ENCODE measurements at places on chromosomes 11 and 22.

- no peaks in the 10 kb centered on the region for H3K36me3 ChIP-seq
- peaks cover 3% of the 10 kb centered on the region for H3K27me3 ChIP-seq
- H3K4me1 ChIP-seq = peaks cover 5% of the 10 kb centered on the region
- no peak overlapping the region for H3K27ac ChIP-seq
Observed at GRCh38 chr11:61577383-61578118, 3.3 kb downstream of the SYT7 start.

DNA sequence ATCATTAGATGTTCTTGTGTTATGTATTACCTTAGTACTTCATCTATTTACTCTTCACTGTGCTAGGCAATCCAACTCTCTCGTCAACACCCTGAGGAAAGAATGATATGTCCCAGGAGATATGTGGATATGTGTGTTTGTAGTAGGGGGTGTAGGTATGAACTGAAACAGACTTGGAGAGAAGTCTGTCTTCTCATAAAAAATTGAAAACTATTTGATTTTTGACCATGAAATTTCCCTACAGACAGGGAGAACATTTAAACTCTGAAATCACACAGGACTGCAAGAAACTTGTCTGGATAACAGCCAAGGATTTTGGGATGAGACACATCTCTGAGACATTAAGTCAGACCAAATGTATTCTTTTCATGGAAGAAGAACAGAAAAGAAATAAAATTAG lies 967.0 kb upstream of the FAT3 start:
- no peaks in the 10 kb centered on the region for H3K36me3 ChIP-seq
- no peak for DNase-seq
- no peaks in the 10 kb centered on the region for H3K27me3 ChIP-seq
- H3K27ac ChIP-seq = no peak overlapping the region

DNA sequence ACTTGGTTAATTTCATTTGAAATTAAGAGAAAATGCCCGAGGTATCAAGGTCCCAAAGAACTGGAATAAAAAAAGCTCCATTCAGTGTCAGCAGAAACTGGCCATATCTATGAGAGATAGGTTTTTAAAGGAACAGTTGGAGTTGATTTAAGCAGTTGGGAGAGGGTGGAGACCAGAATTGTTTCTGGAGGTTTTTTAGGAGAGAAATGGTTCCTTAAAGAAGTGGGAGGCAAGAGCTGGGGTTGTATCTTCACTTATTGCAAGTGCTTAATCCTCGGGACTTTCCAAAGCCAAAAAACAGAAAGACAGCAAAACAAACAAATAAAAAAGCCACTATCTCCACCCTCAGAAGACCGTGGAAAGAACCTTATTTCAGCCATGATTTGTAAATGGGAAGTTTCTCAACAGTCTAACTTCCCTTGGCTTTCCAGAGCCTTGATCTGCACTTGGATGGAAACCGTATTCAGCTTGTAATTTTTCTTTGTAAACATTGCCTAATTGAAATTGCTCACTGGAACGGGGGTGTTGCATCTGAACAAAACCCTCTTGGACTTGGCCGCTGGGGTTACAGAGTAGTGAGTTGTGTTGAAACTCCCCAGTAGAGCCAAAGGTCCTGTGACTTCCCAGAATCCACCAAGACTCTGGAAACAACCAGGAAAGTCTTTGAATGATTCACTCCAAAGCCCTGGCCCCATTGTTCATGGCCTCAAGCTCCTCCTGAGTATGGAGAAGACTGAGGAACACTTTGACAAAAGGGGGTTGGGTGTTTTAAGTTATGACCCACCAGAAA lies 115.6 kb downstream of the SLC1A2 start:
- H3K4me1 ChIP-seq = peaks cover 14% of the 10 kb centered on the region
- no peak for DNase-seq
- H3K27me3 ChIP-seq = no peaks in the 10 kb centered on the region
- no peaks in the 10 kb centered on the region for H3K36me3 ChIP-seq

DNA sequence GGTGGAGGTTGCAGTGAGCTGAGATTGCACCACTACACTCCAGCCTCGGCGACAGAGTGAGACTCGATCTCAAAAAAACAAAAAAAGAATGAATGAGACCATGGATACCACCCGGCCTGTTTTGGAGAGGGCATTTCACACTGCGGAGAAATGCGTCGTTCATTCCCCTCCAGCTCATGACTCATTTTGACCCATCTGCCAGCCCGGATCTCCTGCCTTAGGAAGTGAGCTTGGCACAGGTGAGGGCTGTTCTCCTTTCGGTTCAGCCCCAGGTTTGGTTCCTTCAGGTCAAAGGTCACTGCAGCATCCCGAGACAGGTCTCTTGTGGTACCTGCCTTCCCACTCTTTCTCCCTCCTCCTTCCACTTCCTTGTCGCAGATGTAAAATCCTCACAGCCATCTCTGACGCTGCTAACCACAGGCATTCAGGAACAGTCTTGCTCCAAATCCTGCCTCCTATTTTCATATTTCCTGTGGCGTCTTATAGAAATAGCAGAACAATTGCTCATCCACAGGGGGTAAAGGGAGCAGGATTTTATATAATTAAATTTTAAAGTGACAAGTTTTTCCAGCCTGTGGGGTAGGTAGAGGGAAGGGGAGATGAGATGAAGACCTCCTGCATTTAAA lies 517.9 kb downstream of the NTM start:
- no peak overlapping the region for H3K27ac ChIP-seq
- no peak overlapping the region for H3K4me3 ChIP-seq
- DNase-seq = no peak

- no peaks in the 10 kb centered on the region for H3K4me1 ChIP-seq
- no peak overlapping the region for H3K27ac ChIP-seq
- H3K27me3 ChIP-seq = no peaks in the 10 kb centered on the region
- no peak overlapping the region for H3K4me3 ChIP-seq
Observed at GRCh38 chr11:125192183-125192582, 27.6 kb downstream of the PKNOX2 start.
